ENCODE measurements at places on chromosomes 5 and 9. TPM values are rescaled to one million over a fixed set of nuclear protein-coding genes. Genes with fewer than 3 reads are reported as not detected.

- no peak for DNase-seq
Observed at GRCh38 chr5:157247267-157247666, 18.7 kb upstream of the CYFIP2 start.

GABRA6 gene
- not detected for total RNA-seq

DNA sequence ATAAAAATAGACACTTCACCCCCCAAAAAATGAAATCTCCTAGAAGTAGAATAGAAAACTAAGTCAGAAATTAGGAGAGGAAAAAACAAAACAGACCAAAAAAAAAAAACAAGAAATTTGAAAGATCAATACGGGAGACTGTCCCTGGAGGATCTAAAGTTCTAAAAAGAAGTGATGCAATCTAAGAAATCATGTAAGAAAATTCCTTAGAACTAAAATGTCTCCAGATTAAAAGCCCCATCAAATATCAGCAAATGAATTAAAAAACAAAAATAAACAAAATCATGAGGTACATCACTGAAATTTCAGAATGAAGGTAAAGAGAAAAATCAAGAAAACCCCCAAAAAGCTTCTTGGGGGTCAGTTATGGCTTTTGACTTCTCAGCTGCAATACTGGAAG lies 13.5 kb downstream of the FNIP1 start:
- no peak for DNase-seq

- no peak for DNase-seq
Observed at GRCh38 chr9:91151718-91152095, 210.0 kb downstream of the AUH start.

- DNase-seq: no peak
Observed at GRCh38 chr5:95900383-95900958, 61.2 kb downstream of the ELL2 start.

DNA sequence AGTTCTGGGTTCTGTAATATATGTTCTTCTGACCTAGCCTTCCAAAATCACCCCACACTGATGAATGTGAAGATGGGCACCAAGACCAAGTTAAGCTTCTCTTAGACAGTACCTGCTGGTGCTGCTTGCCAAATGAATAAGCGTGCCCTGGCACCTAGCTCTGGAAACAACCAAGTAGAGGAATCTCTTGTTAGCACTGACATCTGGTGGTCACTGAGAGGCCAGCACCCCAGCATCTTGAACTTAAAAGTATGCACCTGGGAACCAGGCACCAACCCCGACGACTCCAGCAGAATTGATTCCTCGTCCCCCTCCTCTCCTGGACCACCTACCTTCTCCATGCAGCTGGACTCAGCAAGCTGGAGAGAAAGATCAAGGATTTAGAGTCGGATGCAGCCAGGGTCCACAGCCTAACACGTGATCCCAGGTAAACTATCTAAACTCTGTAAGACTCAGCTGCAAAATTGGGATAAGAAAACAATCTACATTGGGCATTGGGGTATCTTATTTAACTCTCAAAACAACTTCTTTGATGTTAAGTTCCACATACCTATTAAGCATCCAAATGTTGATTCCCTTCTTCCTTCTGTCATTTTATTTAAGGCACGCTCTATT lies 89.8 kb downstream of the SLC1A3 start:
- DNase-seq: no peak

DNA sequence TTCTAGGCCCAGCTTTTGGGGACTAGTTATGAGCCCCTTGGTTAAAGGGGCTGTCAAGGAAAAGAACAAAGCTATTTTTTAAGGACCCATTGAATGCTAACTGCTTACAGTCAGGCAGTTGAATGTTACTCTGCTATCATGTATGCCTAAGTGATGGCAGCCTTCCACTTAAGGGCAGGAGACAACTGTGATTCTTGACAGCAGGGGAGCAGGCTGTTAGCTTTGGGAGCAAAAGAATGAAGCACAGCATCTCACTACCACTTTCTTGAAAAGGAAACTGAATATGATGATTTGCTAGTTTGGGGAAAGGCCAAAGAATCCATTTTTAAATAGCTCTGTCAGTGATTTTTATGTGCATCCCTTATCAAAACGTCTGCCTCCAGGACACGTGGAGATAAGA lies 221.6 kb downstream of the SH3GL2 start:
- no peak for DNase-seq

GRCh38 chr5:95953021-95953702 lies 8.5 kb downstream of the ELL2 start:
- no peak for DNase-seq

RNF180 gene
- total RNA-seq: 13.0 TPM

GADD45G gene
- 10.9 TPM for total RNA-seq

- DNase-seq: no peak
Observed at GRCh38 chr5:93587597-93588351, 4.8 kb downstream of the NR2F1 start.

GRCh38 chr5:67193439-67193807 lies 3.2 kb downstream of the CD180 start:
- DNase-seq: no peak

DNA sequence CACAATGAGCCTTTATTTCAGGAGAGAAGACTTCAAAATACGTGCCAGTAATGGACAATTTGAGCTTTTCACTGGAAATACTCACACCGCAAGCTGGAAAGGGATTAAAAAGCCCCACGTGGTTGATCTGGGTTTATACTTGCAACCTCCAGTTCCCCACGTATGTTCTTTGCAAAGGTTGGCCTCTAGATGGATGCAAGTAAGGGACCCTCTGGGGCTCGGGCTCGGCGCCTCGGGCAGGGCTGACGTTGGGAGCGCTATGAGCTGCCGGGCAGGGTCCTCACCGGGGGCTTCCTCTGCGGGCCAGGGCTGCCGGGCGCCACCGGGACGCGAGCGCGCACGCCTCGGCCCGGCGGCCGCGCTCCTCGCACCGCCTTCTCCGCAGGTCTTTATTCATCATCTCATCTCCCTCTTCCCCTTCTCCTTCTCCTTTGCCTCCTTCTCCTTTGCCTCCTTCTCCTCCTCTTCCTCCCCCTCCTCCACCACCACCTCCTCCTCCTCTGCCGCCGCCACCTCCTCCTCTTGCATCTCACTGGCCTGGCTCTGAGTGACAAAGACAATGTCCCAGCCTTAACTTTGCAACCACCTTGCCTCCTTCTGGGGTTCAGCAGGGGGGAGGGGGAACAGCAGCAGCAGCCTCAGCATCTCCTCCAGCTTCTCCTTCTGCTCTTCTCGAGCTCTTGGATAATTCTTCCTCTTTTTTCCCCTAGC lies 701 bp upstream of the ZNF462 start:
- DNase-seq: no peak

DNA sequence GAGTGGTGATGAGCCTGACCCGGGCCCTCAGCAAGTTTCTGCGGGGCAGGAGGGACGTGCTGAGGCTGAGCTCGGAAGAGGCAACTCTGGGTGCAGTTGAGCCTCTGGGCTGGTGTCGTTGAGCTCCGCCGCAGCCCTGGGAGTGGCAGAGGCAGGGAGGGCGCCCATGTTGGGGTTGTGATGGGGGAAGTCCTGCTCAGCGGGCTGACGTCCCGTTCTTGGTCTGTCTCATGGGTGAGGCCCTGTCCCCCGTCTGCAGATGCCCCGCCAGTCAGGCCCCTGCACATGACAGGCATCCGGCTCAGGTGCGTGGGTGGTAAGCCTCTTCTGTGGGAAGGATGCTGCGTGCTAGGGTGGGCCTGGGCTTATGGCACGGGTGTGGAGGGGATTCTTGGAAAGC lies 64.3 kb downstream of the RXRA start:
- DNase-seq: no peak

DNA sequence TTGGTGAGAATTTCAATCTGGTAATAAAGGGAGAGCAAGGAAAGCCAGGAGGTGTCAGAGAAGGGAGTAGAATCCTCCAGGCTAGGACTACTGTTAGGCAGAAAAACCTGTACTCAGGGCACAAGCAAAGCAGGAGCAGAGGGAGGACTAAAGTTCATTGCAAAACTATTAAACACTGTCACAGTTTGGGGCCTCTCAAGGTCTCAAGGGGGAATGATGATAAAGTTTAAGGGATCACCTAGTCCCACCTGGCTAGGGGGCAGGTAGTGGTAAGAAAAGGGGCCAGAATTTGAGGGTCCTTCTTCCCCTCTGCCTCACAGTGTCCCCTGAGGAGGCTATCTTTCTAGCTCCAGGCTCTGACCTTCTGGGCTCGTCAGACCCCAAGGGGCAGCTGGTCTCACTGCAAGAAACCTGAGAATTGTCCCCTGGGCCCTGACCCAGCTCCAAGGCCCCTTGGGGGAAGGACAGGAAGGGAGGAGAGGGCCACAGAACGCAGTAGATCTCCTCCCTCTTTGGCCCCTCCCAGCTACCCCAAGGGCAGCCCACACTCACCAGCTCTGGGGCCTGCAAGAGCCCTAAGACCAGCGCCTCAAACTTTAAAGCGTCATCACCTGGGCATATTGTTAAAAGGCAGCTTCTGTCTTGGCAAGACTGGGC lies 974 bp downstream of the CCDC69 start:
- no peak for DNase-seq

DNA sequence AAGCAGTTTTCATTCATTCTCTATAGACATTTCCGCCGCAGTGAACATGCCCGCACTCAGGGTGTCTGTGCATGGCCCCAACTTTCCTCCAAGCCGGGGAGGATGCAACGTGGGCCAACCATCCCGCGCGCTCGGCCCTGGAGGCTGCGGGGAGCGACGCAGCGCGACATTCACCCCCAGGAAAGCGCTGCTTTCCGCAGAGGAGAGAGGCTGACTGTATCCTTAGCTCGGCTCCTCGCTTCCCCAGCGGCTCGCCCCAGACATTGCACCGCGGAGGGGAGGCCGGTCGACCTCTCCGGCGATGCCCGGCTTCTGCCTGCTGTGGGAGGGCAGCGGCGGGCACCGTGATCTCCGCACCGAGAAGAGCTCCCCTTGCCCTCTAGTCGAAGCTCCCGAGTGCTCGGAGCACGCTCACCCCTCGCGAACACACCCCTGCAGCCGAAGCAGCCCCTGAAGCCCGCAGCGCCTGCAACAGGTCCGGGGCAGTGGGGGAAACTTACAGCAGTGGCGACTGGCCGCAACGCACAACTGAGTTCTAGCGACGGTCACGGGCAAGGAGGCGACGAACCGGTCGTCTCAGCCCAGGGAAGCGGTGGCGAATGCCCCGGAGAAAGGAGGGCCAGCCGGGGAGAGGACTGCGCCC lies 600 bp downstream of the ENC1 start:
- no peak for DNase-seq

DNA sequence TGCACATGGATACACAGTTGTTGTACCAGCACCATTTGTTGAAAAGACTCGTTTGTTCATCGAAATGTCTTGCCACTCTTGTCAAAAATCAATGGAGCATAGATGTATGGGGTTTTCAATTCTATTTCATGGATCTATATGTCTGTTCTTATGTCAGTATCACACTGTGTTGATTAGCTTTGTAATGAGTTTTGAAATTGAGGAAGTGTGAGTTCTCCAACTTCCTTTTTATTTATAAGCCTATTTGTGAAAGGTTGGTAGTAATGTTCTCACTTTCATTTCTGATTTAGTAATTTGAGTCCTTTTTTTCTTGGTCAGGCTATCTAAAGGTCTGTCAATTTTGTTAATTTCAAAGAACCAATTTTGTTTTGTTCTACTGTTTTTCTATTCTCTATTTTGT lies 26.1 kb downstream of the ZNF510 start:
- DNase-seq: no peak

DNA sequence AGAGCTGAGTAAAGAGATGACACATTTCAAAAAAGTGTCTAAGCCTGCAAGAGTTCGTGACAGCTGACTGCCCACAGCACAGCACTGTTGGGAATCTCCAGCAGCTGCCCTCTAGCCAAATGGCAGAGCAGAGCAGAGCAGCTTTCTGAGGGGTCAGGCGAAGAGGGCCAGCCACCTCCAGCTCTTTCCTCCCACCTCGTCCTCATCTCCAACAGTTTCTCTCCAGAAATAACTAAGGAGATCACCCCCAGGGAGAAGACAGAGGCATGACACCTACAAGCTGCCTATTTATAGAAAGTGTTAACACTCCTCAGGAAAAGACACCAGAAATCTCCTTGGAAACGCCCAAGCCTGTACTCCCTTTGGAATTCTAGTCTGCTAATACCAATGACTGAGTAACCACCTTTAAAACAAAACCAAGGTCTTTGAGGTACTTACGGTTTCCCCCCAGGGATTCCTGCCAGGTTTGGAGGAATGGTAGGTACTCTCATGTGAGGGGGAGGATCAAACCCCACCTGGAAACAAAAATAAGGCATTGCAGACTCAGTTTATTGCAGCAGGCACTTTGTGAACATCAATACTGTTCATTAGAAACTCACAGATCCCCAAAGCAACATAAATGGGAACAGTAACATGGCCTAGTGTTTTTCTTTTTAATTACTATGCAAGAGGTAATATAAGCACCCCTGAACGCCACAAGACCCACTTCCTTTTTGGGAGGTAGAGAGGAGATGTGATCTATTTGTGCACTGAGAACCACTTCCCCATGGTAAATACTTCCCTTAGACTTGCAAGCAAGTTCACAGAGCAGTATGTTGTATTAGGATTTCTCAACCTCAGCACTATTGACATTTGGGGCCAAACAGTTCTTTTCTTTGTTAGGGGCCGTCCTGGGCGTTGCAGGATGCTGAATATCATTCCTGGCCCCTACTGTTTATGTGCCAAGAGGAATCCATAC lies 79.3 kb downstream of the TLE1 start:
- DNase-seq: no peak

- no peak for DNase-seq
Observed at GRCh38 chr5:20215257-20215656, 227.3 kb upstream of the CDH18 start.

DNA sequence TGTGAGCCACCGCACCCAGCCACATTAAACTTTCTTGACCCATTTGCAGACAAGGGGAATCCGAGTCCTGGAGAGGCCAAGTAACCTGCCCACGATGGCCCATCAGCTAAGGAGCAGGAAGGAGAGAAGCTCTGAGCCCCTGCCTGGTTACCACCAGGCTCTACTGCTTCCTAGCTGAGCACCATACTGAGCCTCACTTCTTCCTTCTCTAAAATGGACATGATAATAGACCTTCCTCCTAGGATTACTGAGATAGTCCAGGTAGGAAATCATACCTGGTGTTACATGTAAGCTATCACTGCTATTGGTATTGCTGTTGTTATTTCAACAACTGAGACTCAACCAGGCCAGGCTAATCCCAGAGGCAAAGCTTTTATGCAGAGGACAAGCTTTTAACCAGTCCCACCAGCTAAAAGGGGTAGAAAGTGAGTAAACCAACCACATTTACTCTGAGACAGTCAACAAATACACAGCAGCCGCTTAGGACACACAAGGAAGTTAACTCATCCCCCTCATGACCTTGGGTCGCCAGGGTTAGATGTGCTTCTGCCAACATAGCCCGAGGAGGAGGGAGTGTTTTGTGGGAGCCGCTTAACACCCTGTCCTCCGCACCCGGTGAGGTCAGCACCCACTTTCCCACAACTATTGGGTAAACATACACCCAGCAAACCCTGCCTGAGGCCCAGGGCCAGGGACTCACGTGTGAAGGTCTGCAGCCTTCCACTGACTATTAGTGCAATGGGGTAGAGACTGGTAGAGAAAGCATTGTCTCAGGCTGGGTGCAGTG lies 20.6 kb upstream of the PTGES start:
- no peak for DNase-seq

FBP1 gene
- total RNA-seq: 14.5 TPM

SCGB3A2 gene
- not detected for total RNA-seq

VCAN gene
- 224 TPM for total RNA-seq

MCTP1 gene
- 37.5 TPM for total RNA-seq

- no peak for DNase-seq
Observed at GRCh38 chr9:88818495-88819201, 172.6 kb upstream of the S1PR3 start.

All from mesenteric fat pad (tissue), 1 donor.